Naive thymus-derived CD8-positive, alpha-beta T cell (primary cell): ENCODE measurements at places on chromosomes 7 and 10.
A peak's percentile ranks its signal among the peaks of the same experiment; 100 is the strongest.

GRCh38 chr7:96300502-96300901, 21.4 kb downstream of the SLC25A13 start:
- no peaks in the 10 kb centered on the region for H3K27me3 ChIP-seq
- no peak overlapping the region for H3K4me3 ChIP-seq
- DNase-seq = no peak
- H3K27ac ChIP-seq = no peak overlapping the region
- H3K4me1 ChIP-seq = peaks cover 30% of the 10 kb centered on the region

DNA sequence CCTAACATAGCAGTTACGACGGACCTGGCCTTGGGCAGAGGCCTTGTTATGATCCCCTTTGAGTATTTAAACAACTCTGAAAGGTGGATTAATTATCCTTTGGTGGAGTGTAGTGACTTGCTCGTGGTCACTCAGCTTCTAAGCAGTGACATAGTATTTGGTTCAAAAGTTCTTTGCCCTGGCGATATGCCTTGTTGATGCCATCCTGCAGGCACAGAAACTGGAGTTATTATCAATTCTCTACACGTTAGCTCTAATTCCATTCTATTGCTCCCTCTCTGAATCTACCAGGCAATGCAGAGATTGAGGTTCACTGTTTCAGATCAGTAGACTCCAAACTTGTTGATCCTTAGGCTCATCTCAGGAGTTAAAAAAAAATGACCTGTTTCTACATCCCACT, 32.5 kb upstream of the ELMO1 start:
- H3K4me3 ChIP-seq = no peak overlapping the region
- DNase-seq = no peak
- H3K27ac ChIP-seq = no peak overlapping the region
- no peaks in the 10 kb centered on the region for H3K4me1 ChIP-seq
- H3K36me3 ChIP-seq = peaks cover 5% of the 10 kb centered on the region

- H3K36me3 ChIP-seq = no peaks in the 10 kb centered on the region
- no peak overlapping the region for H3K27ac ChIP-seq
- DNase-seq = no peak
- H3K4me1 ChIP-seq = no peaks in the 10 kb centered on the region
- H3K27me3 ChIP-seq = peaks cover 40% of the 10 kb centered on the region
These were observed 175.3 kb upstream of the KMT2E start for GRCh38 chr7:104838537-104839299.

GRCh38 chr10:107740962-107741690, 576.6 kb upstream of the SORCS1 start:
- H3K27ac ChIP-seq = no peak overlapping the region
- H3K27me3 ChIP-seq = no peaks in the 10 kb centered on the region
- H3K36me3 ChIP-seq = no peaks in the 10 kb centered on the region
- H3K4me3 ChIP-seq = no peak overlapping the region
- DNase-seq = no peak

GRCh38 chr7:104852386-104852785, 161.6 kb upstream of the KMT2E start:
- no peak overlapping the region for H3K4me3 ChIP-seq
- no peak for DNase-seq
- peaks cover 8% of the 10 kb centered on the region for H3K4me1 ChIP-seq
- peaks cover 5% of the 10 kb centered on the region for H3K27me3 ChIP-seq
- H3K27ac ChIP-seq = no peak overlapping the region

DNA sequence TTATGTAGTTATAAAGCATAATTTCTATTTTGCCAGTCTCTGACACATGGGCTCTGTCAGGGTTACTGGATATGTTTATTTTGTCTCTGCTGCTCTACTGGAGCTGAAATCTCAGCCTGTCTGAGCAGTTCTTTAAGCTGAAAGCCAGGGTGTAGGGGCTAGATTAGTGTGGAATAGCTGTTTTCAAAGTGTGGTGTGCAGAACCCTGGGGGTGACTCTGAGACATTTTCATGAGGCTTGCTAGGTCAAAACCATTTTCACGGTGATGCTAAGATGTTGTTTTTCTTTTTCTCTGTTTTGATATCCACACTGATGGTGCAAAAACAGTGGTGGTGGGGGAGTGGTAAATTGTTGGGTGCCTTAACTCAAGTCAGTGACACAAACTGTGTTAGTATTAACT, 45.5 kb downstream of the CREM start:
- H3K27ac ChIP-seq = no peak overlapping the region
- no peak overlapping the region for H3K4me3 ChIP-seq
- H3K36me3 ChIP-seq = peaks cover 2% of the 10 kb centered on the region

DNA sequence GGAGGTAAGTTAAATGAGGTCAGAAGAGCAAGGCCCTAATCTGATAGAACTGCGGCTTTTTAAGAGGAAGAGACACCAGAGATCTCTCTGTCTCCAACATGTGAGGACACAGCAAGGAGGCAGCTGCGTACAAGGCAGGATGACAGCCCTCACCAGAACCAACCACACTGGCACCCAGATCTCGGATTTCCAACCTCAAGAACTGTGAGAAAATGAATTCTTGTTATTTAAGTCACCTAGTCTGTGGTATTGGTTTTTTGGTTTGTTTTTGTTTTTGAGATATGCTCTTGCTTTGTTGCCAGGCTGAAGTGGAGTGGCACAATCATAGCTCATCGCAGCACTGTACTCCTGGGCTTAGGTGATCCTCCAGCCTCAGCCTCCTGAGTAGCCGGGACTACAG, 127.2 kb downstream of the DLG5 start:
- no peaks in the 10 kb centered on the region for H3K27me3 ChIP-seq
- H3K4me1 ChIP-seq = peaks cover 7% of the 10 kb centered on the region
- DNase-seq = no peak
- H3K36me3 ChIP-seq = no peaks in the 10 kb centered on the region
- H3K27ac ChIP-seq = no peak overlapping the region

DNA sequence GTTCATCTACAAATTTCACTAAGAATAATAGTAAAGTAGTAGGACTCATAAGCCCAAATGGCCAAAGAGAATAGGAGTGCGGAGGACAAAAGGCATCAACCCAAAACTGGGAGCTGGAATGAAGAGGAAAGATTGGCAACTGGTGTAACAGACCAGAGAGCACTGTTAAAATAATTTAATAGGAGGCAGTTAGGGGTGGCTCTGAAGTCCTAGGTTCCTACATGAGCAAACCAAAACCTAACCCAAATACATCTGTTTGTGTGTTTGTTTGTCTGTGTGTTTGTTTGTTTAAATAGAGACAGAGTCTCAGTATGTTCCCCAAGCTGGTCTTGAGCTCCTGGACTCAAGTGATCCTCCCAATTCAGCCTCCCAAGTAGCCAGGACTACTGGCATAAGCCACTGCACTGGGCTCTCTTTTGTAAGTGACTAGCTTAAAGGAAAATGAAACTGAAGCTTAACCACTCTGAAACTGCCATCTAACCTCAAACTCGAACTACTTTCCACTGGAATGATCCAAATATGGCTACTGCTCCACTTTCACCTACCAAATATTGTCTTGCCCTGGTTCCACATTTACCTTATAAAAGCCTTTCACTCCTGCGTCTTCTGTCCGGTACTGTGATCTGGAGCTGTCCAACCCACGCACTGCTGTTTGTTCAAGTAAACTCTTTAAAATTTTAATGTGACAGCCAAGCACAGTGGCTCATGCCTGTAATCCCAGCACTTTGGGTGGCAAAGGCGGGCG, 94.9 kb downstream of the AKR1D1 start:
- no peaks in the 10 kb centered on the region for H3K36me3 ChIP-seq
- no peak overlapping the region for H3K4me3 ChIP-seq
- no peak for DNase-seq
- H3K27ac ChIP-seq = no peak overlapping the region

DNA sequence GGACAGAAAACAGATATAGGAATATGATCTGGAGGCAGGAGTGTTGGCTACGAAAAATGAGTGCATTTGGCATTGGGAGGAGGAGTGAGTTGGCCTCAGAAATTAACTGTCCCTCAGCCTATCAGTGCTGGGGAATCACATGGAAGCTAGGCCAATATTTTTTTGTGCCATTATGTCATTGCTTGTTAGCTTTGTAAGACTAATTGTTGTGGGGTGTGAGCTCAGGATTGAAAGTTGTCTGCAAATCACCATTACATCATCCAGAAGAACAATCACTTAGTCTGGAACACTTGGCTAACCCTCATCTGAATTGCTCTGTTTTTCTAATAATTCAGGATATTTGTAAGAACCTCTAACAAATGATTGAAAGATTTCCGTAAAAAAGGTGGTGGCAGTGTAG, 45.2 kb upstream of the SEMA3D start:
- H3K27me3 ChIP-seq = no peaks in the 10 kb centered on the region
- H3K4me1 ChIP-seq = peaks cover 14% of the 10 kb centered on the region
- H3K4me3 ChIP-seq = no peak overlapping the region
- no peak for DNase-seq

- DNase-seq = peak; percentile 38
- H3K27me3 ChIP-seq = no peaks in the 10 kb centered on the region
- H3K4me3 ChIP-seq = peak overlapping the region; percentile 87
- peaks cover 28% of the 10 kb centered on the region for H3K4me1 ChIP-seq
These were observed 544 bp downstream of the TSPAN33 start for GRCh38 chr7:129144834-129145668.
